Mucosa of gallbladder (tissue), 1 donor: ENCODE measurements at places on chromosomes 12 and 14. TPM values are rescaled to one million over a fixed set of nuclear protein-coding genes. Genes with fewer than 3 reads are reported as not detected.

Gene ZC3H10
- total RNA-seq: 5.4 TPM

Gene GPR135
- total RNA-seq: 3.4 TPM

Gene PPP4R4
- total RNA-seq: 1.4 TPM

Gene RNASE7
- 22.1 TPM for total RNA-seq

Gene KLRC3
- total RNA-seq: not detected

Gene KRT6C
- total RNA-seq: not detected

Gene RASSF8
- 40.7 TPM for total RNA-seq

Gene CISTR
- total RNA-seq: not detected

Gene HELB
- 3.6 TPM for total RNA-seq

Gene HSP90B1
- total RNA-seq: 730 TPM

Gene ARG2
- 9.5 TPM for total RNA-seq

Gene FAM222A
- 11.0 TPM for total RNA-seq

Gene PHETA1
- total RNA-seq: 24.1 TPM

Gene PAPOLA
- 175 TPM for total RNA-seq
